ENCODE measurements at places on chromosomes 1 and 21.

- no peak for DNase-seq
These were observed 85.4 kb upstream of the LPGAT1 start for GRCh38 chr1:211915924-211916323.

GRCh38 chr1:11741919-11742558 is 6.1 kb downstream of the AGTRAP start:
- DNase-seq: no peak

GRCh38 chr1:153652805-153653500 is 5.5 kb upstream of the SNAPIN start:
- DNase-seq: no peak

- no peak for DNase-seq
These were observed 22.6 kb upstream of the PRELP start for GRCh38 chr1:203453016-203453415.

GRCh38 chr1:181089676-181090544 is 1.4 kb downstream of the IER5 start:
- no peak for DNase-seq

DNA sequence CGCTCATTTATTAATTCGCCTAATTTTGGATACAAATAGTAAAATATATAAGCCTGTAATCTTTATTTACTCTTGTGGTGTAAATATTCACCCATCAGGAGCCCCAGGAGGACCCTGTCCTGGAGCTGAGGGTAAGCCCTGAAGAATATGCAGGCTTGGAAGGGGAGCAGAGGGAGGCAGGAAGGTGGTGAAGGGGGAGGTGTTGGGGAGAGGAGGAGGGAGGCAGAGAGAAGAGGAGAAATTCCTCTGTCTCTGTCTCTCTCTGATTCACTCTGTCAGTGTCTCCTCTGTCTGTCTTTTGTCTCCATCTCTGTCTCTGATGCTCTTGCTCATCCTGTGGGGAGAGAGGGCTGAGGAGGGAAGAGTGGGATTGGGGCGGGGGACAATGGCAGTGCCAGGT is 2.8 kb upstream of the C4BPB start:
- DNase-seq: no peak

DNA sequence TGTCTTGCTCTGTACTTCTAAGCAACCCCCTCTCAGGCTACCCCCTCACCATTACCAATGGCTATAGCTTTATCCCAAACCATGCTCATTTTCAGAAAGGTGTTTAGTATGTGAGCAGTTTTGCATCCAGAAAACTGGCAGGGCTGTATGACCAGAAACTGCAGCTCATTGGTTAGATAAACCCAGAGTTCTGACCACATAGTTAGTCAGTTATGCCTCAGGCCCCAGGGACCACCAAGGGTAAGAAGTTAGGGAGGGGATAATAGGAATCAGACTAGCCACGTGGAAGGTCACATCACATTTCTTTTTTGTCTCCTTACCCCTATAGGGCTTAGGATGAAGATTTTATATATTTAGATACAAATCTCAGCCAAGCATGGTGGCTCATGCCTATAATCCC is 1.2 kb downstream of the ITGA10 start:
- no peak for DNase-seq

DNA sequence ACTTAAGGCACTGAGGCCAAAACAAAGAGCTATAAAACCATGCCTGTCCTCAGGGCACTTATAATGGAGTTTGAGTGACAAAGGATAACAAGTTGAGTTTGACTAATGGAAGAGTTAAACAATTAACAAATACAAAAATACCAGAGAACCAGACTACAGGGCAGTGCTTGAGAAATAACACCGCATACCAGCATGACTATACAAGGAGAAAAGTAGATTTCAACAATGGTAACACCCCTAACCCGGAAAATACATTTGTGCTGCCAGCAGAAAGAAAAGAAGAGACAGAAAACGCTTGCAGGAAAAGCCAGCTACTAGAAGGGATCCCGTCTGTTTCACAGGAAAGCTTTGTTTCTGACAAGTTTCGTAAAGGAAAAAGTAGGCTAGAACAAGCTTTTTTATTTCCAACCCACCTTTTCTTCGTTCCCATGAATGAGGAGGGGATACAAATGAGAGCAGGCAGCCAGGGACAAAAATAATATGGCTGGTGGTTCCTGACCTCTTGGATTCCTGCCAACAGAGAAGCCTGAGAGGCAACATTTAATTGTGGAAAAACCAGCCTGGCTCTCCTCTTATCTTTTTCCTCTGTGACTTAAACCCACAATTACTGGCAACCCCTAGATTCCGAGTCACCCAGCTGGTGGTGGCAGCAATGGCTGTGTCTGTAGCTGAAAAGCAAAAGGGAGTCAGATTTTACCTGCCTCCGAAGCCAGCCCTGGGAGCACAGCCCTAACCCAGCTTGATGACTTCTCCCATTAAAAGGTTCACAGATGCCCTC is 56.5 kb downstream of the WLS start:
- DNase-seq: no peak

DNA sequence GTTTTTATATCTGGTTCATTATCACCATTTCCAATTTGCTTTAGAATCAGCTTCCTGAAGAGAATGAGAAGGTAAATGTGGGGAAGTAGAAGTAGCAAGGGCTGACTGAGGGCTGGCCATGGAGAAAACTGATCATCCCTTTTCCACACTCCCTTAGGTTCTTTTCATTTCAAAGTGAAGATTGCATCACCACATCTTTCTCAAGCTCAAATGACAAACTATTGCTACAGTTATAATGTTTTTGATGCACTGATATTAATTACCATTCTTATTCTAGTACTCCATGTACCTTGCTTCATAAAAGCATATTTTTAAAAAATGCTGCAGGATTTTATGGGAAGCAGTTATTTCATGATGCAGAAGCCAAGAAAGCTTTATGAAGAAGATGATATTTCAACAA is 7.9 kb upstream of the AK5 start:
- no peak for DNase-seq

DNA sequence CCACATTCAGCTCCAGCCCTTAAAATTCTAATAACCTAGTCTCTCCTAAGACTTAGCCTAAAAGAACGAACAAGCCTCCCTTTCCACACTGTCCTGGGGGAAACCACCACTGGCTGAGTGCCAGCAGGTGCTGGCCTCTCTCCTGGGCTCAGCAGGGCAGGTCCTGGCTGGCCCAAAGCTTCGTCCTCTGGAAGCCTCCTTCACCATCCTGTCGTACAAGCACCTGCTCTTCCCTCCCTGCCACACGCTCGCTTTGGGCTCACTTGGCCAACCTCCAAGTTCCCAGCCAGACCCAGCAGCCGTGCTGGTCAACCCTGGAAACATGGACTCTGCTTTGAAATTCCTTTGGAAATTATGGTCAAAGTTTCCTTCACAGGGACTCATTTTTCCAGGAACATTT is 58.2 kb upstream of the SLC25A33 start:
- DNase-seq: no peak

- no peak for DNase-seq
These were observed 6.4 kb upstream of the LGR6 start for GRCh38 chr1:202187041-202187671.

DNA sequence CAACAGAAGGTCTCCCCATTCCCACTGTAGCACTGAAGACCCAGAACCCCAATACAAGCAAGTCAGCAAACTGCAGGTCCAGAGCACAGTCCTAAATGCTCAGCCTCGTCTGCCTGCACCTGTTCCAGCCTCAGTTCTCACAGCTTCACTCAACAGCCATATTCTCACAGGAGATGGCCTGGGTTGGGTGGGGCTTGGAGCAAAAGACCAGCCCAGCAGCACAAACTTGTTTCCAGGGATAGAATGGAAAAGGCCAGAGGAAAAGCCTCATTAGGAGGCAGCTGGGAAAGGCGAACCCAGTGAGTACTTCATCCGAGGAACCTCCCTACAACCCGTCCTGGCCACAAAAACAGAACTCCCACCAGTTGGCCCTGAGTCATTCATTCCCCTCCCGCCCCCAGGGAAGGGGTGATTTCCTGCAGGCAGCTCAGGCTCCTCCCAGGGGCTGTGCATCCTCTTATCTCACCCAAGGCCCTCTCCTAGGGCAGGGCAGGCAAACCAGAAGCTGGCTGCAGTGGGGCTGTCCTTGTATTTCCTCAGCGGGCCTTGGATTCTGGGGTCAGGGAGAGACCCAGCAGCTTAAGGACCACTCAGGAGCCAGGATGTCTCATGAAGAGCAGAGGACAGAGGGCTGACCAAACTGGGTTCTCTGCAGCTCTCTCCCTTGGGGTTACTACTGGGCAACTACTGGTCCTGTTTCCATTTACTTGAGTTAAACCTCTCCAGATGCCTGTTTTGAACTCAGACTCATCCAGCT is 7.4 kb upstream of the MPL start:
- DNase-seq: no peak

DNA sequence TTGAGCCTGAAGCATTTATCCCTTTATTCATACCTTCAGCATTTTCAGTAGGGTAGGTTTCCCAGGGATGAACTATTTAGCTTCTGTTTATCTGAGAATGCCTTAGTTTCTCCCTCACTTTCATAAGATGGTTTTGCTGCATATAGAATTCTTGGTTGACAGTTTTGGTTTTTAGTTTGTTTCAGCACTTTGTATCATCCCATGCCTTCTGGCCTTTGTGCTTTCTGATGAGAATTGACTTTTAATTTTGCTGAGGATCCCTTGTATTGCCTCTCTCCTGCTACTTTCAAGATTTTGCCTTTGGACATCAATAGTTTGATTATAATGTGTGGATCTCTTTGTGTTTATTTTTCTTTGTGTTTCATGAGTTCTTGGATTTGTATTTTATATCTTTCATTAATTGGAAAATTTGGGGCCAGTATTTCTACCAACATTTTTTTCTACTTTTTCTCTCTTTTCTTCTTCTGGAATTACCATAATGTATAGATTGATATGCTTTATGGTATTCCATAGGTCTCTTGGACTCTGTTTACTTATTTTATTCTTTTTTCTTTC is 236.6 kb downstream of the LBR start:
- no peak for DNase-seq

DNA sequence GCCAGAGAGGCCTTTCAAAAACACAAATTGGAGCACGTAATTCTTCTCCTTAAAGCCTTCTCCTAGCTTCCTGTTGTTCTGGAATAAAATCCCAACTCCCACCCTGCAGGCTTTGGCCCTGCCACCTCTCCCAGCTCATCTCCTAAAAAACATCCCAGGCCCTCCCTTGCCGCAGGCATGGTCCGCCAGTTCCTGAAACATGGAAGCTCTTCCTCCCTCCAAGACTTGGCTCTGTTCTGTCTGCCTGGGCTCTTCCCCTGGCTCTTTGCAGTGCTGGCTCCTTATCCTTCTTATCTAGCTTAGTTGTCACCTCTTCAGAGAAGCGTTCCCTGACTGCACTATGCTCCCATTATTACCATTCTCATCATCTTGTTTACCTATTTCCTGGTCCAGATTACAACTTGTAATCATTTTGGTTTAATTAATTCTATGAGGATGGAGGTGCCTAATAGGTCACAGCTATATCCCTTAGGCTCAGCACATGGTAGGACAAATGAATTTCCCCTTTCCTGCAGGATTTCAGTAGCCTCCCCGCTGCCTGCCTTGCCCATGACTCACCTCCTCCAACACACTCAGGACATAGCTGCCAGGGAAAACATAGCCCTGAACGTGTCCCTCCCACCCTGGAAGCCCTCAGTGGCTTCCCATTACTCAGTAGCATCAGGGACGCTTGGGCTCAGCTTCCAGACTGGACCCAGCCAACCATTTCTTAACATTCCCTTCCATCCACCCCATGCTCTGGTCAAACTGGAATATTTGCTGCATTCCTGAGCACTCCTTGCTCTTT is 15.7 kb upstream of the IGSF21 start:
- DNase-seq: no peak

- no peak for DNase-seq
These were observed 32.5 kb downstream of the PKNOX1 start for GRCh38 chr21:43006874-43007208.

DNA sequence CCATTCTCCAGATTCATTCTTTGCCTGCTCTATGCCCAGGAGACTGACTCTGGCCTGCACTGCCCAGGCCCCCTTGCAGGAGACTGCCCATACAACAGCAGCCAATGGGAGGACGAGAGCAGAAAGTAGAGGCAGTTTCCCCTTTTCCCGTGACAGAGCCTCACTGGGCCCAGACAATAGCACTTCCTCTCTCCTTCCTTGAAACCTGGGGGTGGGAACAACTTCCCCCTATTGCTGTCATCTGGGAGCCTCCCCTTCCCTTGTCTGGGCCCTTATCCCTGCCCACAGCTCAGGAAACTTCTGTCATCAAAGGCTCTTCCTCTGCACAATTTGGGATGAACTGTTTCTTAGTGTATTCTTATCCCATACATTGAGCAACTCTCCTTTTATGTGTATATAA is 60.8 kb upstream of the KCNJ15 start:
- DNase-seq: no peak

GRCh38 chr1:2956576-2956975 is 64.7 kb upstream of the ACTRT2 start:
- DNase-seq: no peak

DNA sequence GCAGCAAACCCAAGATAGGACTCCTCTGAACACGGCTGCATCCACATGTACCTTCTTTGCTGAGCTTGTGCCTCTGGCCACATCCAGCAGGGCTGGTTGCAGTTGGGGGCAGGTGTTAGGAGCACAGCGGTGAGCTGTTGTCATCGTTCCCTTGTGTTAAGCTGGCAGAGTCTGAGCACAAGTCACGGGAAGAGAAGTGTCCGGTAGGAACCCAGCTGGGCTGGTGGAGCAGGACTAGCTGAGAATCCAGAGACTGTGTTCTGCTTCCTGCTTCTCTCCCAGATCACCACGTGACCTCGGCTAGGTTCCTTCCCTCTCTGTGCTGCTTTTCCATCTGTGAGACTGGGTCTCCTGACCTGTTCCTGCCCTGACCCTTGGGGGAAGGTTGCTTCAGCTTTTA is 105.1 kb downstream of the PCBP3 start:
- DNase-seq: no peak

DNA sequence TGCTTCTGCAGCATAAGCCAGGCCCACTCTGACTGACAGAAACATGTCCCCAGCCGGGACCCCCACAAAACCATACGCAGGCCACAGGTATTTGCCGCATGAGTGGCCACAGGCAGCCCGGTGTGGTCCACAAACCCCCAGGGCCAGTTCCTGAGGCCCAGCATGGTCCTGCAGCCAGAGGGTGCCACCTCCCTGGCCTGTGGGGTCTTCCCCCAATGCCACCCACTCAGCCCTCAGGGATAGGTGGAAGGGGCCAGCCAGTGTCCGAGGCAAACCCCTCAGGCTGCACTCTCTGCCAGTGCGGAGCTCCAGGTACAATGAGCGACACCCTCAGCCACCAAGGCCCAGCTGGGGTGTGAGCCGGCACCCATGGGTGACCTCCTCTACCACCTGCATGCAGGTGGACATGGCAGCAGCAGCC is 43.5 kb downstream of the UBE2G2 start:
- no peak for DNase-seq

GRCh38 chr1:69433073-69433472 is 134.6 kb upstream of the LRRC7 start:
- DNase-seq: no peak

DNA sequence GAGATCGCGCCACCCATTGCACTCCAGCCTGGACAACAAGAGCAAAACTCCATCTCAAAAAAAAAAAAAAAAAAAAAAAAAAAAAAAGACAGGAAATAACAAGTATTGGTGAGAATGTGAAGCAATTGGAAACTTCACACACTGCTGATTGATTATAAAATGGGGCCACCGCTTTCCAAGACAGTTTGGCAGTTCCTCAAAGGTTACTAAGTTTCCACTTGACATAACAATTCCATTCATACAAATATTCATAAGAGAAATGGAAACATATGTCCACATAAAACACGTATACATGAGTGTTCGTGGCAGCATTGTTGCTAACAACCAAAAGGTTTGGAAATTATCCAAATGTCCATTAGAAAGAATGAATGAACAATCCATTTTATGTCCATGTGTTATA is 26.3 kb downstream of the USP24 start:
- DNase-seq: no peak

GRCh38 chr1:24411963-24412362 is 1.6 kb downstream of the STPG1 start:
- DNase-seq: no peak

- DNase-seq: no peak
These were observed 118.7 kb downstream of the RGS2 start for GRCh38 chr1:192927496-192927895.

All from forelimb muscle (tissue), 1 donor.